ENCODE measurements at places on chromosomes 2 and 18.

- no peak for DNase-seq
Observed at GRCh38 chr2:19033240-19033639, 325.2 kb downstream of the OSR1 start.

- DNase-seq: no peak
Observed at GRCh38 chr2:55114597-55114996, 64.3 kb upstream of the RTN4 start.

DNA sequence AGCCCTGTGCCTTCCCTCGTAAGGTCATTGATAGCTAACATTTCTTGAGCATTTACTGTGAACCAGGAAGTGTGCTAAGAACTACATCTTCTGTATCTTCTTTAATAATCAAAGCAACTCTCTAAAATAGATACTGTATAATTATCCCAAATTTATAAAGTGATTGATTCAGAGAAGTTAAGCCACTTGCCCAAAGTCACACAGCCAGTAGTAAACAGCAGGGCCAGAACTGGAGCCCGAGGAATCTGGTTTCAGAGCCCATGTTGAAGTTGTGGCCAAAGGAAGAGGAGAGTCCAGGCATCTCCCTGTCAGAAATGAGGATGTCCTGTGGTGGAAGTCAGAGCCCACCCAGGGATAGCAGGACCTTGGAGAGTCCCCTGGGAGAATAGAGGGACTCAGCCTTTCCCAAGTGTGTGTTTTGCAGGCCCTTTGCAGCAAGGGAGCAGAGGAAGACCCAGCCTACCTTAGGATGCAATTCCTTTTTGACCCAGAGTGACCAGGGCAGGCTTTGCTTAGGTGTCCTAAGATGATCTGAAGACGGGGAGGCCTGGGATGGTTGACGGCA lies 134.2 kb downstream of the DYSF start:
- no peak for DNase-seq

GRCh38 chr2:23669413-23670244 lies 257.3 kb downstream of the ATAD2B start:
- DNase-seq: no peak

- DNase-seq: no peak
Observed at GRCh38 chr18:61597316-61597715, 264.1 kb downstream of the CDH20 start.

DNA sequence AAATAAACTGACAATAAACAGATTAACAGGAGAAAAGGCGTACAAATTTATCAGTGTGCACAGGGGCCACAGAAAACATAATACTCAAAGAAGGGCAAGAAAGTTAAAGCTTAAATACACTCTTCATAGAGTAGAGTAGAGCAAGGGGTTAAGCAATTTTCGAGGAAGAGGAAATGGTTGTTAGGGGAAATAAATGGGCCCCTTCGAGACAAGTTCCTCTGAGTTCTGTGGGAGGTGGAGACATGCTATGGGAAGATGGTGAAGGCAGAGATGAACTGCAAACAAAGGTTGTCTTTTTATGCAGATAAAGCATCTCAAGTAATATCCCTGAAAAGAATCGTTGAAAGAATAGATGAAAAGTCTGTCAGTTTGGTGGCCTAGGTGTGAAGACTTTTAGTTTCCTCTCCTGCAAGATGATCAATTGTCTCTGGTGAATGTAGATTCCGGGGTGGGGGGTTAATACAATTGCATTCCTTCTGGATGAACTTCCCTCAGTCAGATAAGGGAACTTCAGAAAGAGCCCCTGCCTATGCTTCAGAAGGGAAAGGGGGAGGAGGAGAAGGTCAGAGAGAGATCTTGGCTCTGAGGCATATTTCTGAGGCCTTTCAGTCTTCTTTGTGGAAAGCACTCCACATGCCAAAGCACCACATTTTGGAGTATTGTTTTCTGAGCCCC lies 127.0 kb downstream of the METTL4 start:
- DNase-seq: no peak

DNA sequence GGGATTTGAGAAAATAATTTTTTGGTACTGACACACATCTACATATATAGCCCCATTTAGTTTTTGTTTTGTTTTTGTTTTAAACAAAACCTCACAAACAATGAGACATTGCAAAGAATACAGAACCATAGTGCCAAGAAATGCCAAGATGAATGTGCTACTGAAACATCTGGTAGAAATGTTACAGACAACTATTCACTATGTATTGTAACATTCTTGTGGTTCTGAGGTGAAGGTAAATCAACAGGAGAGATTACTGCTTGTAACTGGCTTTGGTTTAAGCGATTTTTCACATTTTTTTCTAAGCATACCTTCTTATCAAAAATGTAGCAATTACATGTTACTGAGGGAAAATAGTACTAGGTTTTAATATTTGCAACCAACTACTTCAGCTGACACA lies 281.3 kb downstream of the ZNF804A start:
- DNase-seq: no peak

DNA sequence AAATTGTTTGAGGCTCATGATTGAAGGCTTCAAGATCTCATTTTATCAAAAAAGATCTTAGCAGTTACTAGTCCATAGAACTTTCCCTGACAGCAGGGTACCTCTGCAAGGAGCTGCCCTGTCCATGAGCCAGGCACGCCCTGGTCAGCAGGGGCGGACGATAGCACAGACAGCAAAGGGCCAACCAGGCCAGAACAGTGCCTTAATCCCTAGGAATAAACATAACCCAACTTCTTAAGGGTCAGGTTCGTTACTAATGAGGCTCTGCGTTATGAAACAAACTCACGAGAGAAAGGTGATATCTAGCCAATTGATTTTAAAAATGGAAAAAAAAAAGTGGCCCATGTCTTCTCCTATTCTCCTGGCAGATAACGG lies 59.2 kb downstream of the BCL2 start:
- DNase-seq: no peak

- DNase-seq: peak; percentile 97
Observed at GRCh38 chr2:214019229-214019972, 391.5 kb upstream of the VWC2L start.

DNA sequence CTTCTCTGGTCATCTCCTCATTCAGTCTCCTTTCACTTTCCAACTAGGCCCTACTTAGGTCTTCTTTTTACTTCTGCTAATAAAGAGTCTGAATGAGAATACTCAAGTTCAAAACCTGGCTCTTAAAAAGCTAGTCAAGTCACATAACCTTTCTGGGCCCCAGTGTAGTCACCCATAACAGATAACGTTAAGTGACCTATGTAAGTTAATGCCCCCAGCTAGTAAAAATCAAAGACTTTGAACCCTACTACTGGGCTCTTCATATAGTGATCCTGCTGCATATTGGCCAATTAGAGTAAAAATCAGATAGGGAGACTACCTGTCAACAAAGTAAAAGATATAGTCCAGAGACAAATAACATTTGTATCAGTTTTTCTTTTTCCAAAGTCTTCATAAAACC lies 17.7 kb downstream of the ARL5A start:
- no peak for DNase-seq

DNA sequence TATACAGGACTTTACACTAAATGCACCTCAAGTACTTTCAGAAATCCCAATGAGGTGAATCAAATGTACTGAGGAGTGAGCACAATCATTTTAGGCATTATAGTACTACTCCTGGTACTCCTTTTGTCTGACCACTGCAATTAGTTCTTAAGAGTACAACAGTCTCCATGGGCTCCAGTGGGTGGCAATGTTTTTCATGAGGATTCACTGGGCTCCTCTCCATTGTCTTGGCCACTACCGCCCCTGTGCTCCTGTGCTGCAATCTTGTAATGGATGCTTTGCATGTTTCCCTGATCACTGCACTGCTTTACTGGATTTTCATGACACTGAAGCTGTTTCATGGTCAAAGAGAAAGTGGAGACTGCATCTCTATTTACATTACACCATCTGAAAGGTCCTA lies 268.5 kb upstream of the ZSWIM2 start:
- DNase-seq: no peak

GRCh38 chr2:55883829-55884228 lies 39.8 kb downstream of the EFEMP1 start:
- DNase-seq: no peak

DNA sequence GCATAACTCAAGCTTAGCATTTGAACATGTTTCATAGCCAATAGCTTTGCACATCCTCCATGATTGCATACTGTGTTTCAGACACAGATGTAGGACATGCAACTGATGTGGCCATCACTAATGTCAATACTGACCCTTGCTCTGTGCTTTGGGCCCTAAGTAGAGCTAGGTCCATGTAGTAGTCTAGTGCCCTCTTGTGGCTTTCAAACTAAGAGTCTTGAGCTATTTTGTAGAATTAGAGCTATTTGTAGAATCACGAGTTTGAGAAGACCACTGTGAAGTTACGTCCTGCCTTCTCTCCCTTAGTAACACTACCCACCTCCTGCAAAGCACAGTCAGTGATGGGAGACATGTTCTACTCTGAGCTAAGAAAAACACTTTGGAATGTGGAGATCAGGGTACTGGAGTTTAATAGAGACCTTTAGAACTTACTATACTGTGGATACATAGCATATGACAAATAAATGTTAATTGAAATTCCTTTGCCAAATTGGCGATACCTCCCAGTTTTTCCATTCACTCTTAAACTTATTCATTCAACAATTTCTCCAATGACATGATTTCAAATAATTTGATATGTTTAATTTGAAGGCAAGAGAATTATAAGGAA lies 306.5 kb upstream of the TNP1 start:
- DNase-seq: peak; percentile 9

- no peak for DNase-seq
Observed at GRCh38 chr18:38847326-38847725, 1281.7 kb upstream of the CELF4 start.

DNA sequence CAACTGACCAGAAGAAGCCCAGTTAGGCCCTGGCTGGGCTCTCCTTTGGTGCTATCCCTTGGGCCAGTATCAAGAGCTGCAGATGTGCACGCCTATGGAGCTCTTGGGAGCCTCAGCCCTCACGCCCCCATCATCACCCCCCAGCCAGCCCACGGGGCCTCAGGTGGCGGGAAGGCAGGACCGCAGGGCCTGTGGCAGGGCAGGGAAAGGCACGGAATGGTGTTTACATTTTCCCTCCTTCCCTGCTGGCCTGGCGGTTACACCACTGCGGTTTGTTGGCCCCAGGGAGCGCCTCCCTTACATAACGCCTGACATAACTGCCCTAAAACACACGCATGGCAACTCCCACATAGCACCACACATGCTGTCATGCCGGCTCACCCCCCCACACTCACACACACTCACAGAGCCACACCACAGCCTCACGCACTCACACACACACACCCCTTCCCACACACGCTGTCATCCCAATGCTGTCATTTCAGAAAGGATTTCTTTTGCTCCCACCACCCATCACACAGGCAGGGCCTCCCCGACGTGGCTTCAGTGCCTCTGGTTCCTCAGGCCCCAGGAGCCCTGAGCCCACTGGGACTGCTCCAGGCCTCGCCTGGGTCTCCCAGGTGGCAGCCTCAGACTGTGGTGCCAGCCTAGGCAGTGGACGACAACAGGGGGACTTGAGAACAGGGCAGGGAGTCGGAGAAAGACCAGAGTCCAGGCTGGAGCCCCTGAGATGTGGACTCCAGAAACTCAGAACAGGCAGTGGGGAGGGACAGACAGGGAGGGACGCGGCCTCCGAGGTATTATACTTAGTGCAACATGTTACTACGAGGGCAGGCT lies 15.7 kb downstream of the ZFP36L2 start:
- peak; percentile 75 for DNase-seq

- DNase-seq: no peak
Observed at GRCh38 chr2:217291259-217291658, 431.4 kb upstream of the TNP1 start.
